Breast epithelium (tissue), 4 donors: ENCODE measurements at places on chromosomes 6 and 20. TPM values are rescaled to one million over a fixed set of nuclear protein-coding genes. Genes with fewer than 3 reads are reported as not detected.
A peak's percentile ranks its signal among the peaks of the same experiment; 100 is the strongest.

Gene ISM1
- total RNA-seq: 13.0 TPM

DNA sequence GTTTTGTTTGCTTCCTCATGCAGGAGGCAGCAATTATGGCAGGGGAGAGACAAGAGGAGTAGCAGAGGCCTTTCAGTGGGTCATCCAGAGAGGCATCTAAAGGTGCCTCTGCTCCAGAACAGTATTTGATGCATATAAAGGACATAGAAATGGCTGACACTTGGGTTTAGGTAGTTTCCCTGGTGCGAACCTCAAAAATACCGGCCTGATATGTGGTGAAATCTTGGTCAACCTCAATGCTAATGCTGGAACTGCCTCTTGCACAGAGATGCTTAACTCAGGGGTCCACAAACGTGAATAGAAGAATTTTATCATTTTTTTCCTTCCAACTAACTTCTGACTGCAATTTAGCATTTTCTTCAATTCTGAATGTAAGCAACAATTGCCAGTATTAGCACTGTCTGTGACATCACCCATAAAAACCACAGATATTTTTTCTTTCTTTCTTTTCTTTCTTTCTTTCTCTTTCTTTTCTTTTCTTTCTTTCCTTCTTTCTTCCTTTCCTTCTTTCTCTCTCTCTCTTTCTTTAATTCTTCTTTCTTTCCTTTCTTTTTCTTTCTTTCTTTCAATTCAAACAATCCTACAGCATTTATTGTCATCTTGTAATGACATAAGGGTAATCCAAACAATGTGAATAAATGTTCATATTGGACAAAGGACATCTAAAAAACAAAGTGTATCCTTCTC is 180.0 kb upstream of the UST start:
- H3K4me3 ChIP-seq: no peak overlapping the region
- no peaks in the 10 kb centered on the region for H3K36me3 ChIP-seq
- H3K27me3 ChIP-seq: no peaks in the 10 kb centered on the region
- no peak for DNase-seq
- H3K4me1 ChIP-seq: no peaks in the 10 kb centered on the region
- H3K27ac ChIP-seq: peak overlapping the region; percentile 52

Gene CAP2
- total RNA-seq: 3.9 TPM

Gene XKR7
- total RNA-seq: not detected

DNA sequence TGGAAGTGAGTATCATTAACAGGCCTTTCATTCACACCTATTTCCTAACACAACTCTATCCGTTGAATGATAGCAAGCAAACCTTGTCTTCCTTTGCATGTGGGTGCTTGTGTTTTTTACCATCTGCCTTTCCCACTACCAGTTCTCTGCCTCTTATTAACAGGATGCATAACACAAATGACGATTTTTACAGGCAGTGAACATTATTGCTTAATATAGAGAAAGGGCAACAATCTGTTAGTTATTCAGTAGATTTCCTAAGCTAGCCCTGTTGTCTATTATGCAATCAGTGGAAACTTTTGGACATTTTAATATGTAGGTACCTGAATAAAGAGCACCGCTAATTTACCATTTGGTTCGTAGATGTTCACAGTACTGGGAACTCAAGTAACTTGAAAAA is 348.8 kb upstream of the PLCB4 start:
- no peaks in the 10 kb centered on the region for H3K4me1 ChIP-seq
- H3K36me3 ChIP-seq: no peaks in the 10 kb centered on the region
- no peak for DNase-seq
- H3K27me3 ChIP-seq: no peaks in the 10 kb centered on the region

- DNase-seq: no peak
- H3K4me3 ChIP-seq: no peak overlapping the region
- no peaks in the 10 kb centered on the region for H3K36me3 ChIP-seq
- no peaks in the 10 kb centered on the region for H3K27me3 ChIP-seq
- H3K4me1 ChIP-seq: no peaks in the 10 kb centered on the region
Measured at GRCh38 chr20:47664744-47665143, 120.5 kb downstream of the SULF2 start.

Gene GTSF1L
- not detected for total RNA-seq
